ENCODE measurements at places on chromosomes 2 and 18. TPM values are rescaled to one million over a fixed set of nuclear protein-coding genes. Genes with fewer than 3 reads are reported as not detected.
A peak's percentile ranks its signal among the peaks of the same experiment; 100 is the strongest.

CHRND gene
- not detected for total RNA-seq

KIF5C gene
- 0.13 TPM for total RNA-seq

IL36B gene
- total RNA-seq, result not detected

FAM161A gene
- 0.76 TPM for total RNA-seq

TPRKB gene
- 24.4 TPM for total RNA-seq

GCG gene
- total RNA-seq, result not detected

GATA6 gene
- 17.6 TPM for total RNA-seq

HS6ST1 gene
- 35.8 TPM for total RNA-seq

EVX2 gene
- not detected for total RNA-seq

KCNG2 gene
- not detected for total RNA-seq

GKN1 gene
- not detected for total RNA-seq

ALK gene
- total RNA-seq, result not detected

C2orf66 gene
- total RNA-seq, result not detected

TUBB8B gene
- not detected for total RNA-seq

GAREM2 gene
- 1.8 TPM for total RNA-seq

ASIC4 gene
- 0.43 TPM for total RNA-seq

FZD7 gene
- total RNA-seq, result 56.4 TPM

PRKAG3 gene
- not detected for total RNA-seq

SLC20A1 gene
- total RNA-seq, result 153 TPM

LYG2 gene
- total RNA-seq, result not detected

- DNase-seq, result no peak
Observed at GRCh38 chr2:191221666-191222065, 23.5 kb upstream of the MYO1B start.

GRCh38 chr18:23330423-23330822 is 122.7 kb upstream of the RIOK3 start:
- DNase-seq, result no peak

DNA sequence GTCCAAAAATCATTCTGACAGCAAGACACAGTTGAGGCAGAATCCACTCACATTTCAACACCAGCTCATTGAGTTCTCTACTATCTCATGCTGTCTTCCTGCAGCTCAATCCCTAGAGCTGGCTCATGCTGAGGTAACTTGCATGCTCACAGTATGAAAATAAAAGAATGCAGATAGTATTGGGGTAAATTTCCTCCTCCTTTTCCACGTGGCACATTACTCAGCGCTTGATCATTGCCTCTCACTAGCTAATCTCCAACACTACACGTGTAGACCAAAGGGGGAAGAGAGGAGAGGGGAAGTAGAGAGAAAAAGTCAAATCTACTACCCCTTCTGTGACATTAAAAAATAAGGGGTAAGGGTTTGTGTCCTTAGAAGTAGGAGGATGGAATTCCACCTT is 300.6 kb downstream of the AFF3 start:
- peak; percentile 48 for DNase-seq

DNA sequence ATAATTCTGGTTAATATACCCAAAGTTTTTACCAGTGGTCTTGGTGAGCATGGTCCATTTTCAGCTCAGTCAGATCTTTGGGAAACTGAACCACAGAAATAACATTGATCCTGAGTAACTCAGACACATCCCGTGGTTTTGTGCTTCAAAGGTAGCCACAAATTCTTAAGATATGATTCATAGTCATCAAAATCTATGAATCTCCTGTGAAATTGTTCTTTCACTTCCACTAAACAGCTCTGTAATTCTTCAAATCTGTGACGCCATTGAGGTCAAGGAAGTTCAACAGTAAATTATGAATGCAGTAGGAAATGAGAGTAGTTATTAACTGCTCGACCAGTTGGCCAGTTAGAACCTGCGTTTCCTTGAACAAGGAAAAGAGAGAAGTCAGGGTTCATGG is 147.3 kb downstream of the IRS1 start:
- DNase-seq, result peak; percentile 88

GRCh38 chr2:191927319-191927867 is 80.5 kb upstream of the CAVIN2 start:
- peak; percentile 82 for DNase-seq

- no peak for DNase-seq
Observed at GRCh38 chr2:85441864-85442263, 23.4 kb downstream of the SH2D6 start.

DNA sequence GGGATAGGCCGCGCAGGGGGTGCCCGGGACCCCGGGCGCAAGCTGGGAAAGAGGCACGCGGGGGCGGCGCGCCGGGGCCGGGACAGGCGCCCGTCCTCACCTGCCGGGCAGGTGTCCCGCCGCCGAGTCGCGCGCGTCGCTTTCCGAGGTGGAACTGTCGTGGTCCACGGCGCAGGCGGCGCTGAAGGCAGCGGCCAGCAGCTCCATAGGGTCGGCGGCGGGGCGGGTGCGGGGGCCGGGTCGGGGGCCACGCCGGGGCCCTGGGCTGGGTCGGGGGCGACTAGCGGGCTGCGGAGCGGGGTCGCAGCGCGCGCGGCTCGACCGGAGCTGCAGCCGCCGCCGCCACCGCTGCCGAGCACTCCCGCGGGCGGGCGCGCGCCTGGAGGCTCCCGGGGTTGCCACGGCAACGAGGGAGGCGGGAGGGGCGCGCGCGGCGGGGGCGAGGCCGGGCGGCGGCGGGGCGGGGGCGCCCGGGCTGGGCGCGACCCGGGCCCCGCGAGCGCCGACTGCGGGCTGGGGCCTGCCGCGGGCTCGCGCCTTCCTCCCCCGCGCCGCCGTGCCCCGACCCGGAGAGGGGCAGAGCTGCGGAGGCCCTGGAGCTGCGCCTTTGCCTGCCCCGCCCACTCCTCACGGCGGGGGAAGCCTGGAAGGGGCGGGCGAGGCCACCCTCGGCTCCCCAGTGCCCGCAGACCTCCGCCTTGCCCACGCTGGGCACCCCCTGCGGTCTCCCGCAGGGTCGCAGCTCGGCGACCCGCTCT is 57.9 kb downstream of the SNORC start:
- DNase-seq, result peak; percentile 26

DNA sequence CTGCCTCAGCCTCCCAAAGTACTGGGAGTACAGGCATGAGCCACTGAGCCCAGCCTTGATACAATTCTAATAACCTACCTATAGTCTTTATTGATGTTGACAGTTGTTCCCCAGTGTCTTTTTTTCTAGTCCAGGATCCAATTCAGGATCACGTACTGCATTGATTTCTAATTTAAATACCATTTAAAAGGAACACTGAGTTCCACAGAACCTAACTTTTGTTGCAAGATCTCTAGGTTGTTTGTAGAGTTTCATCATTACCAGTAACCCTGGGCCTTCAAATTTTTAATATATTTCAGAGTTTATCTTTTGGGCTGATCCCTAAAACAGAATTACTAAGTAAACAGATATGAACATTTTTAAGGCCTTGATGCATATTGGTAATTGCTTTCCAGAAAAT is 21.1 kb upstream of the TMBIM1 start:
- DNase-seq, result no peak

- DNase-seq, result no peak
Observed at GRCh38 chr2:241797441-241798080, 11.4 kb upstream of the NEU4 start.

GRCh38 chr18:28736951-28737350 is 560.0 kb upstream of the CDH2 start:
- peak; percentile 52 for DNase-seq

- peak; percentile 83 for DNase-seq
Observed at GRCh38 chr2:160358046-160358445, 135.6 kb downstream of the RBMS1 start.

- no peak for DNase-seq
Observed at GRCh38 chr2:222393733-222394267, 30.5 kb upstream of the SGPP2 start.

DNA sequence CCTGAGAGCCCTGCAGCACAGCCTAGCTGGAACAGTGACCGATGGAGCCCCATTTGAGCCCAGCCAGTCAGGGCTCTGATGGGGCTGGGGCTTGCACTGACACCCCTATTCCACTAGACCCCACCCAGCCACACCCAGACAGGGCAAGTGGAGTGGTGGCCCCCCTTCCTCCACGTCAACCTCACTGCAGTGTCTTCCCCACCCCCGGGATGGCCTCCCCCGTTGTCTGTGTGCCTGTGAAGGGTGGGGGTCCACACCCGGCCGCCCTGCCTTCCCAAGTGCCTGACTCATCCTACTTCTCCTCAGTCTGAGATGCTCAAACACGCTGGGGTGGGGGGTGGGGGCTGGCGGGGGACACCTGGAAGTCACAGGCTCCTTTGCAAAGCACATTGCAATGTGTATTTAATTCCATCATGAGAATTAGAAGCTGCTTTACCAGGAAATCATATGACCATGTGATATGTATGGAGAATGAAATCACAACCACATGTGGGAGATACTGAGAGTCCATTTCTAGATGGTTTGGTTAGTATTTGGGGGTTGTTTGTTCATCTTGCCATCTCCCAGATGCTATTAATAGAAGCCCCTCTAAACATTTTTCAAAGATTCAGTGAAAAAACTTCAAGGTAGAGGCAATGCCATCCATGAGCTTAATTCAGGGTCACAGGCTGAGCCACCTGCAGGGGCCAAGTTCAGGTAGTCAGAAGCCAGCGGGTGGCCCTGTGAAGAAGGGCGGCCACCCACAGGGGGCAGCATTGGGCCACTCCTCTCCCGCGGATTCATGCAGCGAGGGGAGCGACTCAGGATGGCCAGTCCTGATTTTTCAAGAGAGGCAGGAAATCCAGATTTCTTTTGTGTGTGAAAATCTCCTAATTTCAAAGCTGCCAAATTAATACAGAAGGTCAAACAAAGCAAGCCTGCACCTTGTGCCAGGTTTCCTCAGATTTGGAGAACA is 22.7 kb upstream of the GMPPA start:
- peak; percentile 74 for DNase-seq

- peak; percentile 55 for DNase-seq
Observed at GRCh38 chr2:63738019-63738418, 103.7 kb upstream of the UGP2 start.

DNA sequence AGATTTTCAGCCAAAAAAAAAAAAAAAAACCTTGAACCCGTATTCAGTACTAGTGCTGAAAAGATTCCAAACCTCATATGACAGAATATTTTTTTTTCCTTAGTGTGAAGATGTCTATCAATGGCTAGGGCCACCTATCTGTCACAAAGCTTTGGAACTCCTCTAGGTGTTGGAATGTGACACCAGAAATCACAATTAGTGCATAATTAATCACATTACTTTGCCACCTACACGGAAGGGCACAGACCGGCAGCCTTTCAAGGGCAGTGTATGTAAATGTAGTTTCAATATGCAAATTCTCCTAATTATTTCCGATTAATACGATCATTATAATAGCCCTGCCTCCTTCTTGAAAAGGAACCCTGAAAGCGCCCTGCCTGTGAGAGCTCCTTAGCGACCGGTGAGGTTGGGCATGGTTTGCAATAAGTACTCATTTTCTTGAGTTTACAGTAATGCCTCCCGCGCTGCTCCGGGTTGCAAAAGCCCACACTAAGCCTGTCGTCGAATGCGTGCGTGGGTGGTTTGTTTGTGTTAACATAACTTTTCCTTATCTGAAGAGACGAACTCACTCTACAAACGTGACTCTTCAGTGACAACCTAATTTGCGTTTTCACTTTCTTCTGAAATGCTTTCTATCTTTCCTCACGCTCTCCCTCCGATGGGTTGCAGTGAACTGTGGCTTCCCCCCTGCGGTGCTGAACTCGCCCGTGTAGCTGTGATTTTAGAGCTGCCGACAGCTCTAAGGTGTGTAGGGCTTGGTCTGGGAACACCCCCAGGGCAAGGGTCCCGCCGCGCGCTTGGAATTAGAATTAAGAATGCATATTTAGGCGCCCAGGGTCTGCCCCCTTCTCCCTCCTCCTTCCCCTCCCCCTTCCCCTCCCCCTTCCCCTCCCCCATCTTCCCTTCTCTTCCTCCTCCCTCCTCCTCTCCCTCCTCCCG is 765 bp upstream of the ID2 start:
- peak; percentile 98 for DNase-seq

- no peak for DNase-seq
Observed at GRCh38 chr2:169254774-169255173, 107.6 kb downstream of the LRP2 start.

DNA sequence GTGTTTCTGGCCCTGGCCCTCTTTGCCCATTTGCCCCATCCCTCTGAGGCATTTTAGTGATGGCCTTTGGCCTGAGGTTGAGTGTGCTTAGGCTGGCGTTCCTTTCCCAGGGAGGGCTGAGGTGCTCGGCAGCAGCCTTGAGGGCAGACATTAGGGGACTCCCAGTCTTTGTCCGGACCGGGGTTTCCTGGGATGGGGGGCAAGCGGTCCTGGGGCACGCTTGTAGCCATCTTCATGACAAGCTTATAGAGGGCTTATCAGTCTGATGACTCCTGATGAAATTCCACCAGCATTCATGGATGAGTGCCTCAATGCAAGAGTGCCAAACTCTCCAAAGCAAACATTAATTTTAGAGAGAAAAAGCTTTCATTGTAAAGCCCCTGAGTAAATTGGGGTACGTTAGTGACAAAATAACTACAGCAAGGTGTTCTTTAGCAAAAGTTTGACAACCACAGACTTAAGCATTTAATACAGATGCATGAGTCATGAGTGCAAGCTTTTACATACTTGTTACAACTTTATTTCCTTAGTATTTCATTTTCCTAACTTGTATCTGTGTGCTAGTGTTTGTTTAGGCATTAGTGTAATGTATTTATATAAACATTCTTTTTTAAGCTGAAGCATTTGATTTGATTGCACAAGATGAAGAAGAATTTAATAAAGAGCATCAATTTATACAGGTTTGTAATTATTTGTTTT is 45.6 kb downstream of the CEP192 start:
- DNase-seq, result peak; percentile 46

GRCh38 chr2:54672590-54673456 is 50.6 kb upstream of the EML6 start:
- DNase-seq, result peak; percentile 24

- peak; percentile 72 for DNase-seq
Observed at GRCh38 chr2:238439917-238440316, 13.2 kb downstream of the ASB1 start.

GRCh38 chr2:234446404-234447076 is 50.3 kb downstream of the ARL4C start:
- DNase-seq, result no peak

DNA sequence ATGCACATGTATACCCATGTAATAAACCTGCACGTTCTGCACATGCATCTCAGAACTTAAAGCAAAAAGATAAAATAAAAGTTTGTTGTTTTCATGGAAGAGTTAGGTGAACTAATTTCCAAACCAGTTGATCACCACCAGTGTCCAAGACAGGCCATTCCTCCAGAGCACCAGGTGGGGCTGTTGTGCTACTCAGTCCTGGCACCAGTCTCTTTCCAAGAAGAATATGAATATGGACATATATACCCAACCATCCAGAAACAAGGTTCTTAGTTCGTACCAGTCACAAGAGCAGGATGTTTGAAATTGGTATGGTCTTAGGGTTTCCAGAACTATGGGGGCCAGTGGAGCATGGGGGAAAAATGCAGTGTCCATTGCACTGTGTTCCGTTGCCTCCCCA is 17.2 kb upstream of the TNP1 start:
- DNase-seq, result no peak
